ENCODE measurements at places on chromosomes 2 and 18.

DNA sequence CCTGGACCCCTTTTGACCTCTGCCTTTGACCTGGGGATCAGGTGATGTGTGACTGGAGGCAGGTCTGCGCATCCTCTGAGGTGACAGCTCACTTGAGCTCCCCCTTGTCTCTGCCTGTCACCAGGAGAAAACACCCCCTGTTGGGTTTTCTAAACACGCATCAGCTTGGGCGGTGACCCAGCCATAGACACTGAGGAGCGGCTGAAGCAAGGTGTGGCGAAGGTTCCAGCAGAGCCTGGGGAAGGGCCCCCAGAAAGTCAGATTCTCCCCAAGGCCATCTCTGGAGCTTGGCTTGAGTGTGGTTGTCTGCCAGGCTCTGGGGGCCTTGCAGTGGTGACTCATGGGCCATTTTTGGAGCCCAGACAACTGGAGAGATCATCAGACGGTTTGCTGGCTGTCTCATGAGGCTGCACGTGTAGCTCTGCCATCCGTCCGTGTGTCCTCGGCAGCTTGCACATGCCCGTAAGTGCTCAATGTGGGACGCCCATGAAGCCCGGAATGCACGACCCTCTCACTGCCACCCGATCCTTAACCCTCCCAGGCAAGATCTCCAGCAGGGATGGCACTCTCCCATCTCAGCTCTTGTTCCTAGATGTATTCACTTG lies 29.4 kb downstream of the SIX3 start:
- DNase-seq: no peak

DNA sequence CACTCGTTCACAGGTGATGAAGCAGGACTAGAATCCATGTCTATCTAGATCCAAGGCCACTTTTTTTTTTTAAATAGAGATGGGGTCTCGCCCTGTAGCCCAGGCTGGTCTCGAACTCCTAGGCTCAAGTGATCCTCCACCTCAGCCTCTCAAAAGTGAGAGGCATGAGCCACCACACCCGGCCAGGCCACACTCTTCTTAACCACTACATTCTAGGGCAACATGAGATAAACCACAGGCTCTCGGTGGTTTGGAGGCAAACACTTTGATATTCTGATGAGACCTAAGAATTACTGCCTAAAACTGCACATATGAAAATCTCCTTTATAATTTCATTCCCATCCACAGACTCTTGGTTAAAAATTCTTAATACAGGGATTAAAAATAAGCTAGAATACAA lies 51.8 kb downstream of the USP34 start:
- no peak for DNase-seq

GRCh38 chr2:26852405-26853306 lies 4.7 kb downstream of the DPYSL5 start:
- no peak for DNase-seq

- no peak for DNase-seq
Observed at GRCh38 chr2:46410273-46411244, 68.8 kb upstream of the TMEM247 start.

- DNase-seq: no peak
Observed at GRCh38 chr18:36386150-36386920, 88.8 kb downstream of the FHOD3 start.

DNA sequence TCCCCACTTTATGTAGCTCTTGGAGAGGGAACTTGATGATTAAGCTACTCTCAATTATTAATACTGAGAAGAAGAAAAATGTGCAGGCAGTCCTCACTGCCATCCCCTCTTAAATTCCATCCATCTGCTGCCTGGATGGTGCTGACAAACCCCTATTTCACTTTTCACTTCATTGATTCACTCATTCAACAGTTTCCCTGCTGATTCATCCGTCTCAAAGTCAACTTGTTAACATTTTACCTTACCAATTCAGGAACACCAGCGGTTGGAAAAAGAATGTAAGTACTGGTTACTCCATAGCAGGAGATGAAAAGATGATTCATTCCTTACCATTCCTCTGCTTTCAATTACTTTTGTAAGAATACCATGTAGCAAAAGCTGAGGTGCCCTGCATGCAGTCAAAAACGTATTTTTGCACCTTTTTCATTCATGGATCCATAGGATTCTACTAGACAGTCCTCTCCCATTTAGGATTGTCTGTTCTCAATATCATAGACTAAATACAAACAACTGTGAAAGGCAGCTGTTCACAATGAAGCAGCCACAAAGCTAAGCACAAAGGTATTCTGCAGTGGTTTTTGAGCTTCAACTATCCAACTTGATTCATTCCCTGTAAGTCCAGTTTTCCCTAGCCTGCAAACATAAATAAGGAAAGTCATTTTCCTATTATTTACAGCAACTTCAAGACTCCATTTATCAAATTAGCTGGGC lies 262.0 kb downstream of the MREG start:
- no peak for DNase-seq

DNA sequence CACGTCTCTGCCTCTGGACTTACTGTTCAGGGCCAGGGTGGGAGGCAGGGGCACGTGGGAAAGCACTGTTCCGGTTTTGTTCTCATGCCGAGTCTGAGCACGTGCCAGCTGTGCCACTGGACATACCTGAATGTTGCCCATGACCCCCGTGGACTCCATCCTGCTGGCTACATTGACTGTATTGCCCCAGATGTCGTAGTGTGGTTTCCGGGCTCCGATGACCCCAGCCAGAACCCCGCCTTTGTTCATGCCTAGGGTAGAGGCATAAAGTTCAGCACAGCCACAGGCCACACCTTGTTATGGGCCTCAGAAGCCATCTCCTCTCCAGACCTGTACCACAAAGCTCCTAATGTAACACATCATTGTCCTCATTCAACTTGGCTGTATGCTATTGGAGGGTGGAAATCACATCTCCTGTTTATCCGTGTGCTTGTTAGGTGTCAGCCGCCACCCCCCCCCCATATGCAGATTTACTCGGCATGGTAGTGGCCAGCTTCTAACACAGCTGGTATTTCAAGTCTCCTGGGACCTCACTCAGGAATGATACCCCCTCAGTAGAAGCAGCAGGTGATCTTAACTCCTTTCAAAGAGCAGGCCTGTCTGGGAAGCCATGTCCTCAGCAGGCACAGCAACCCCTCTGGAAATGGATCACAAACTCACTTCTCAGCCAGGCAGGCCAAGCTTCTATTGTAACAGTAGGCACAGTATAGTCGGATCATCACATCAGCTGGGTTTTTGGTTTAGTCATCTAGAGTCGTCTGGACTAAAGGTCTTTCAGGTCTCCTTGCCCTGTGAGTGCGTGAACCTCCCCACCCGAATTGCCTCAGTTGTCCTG lies 27.6 kb downstream of the CENPO start:
- DNase-seq: no peak

GRCh38 chr2:51153236-51153635 lies 121.3 kb upstream of the NRXN1 start:
- DNase-seq: no peak

GRCh38 chr2:99803846-99804245 lies 314.0 kb upstream of the REV1 start:
- no peak for DNase-seq

GRCh38 chr2:30366199-30366691 lies 80.8 kb upstream of the LCLAT1 start:
- DNase-seq: no peak

DNA sequence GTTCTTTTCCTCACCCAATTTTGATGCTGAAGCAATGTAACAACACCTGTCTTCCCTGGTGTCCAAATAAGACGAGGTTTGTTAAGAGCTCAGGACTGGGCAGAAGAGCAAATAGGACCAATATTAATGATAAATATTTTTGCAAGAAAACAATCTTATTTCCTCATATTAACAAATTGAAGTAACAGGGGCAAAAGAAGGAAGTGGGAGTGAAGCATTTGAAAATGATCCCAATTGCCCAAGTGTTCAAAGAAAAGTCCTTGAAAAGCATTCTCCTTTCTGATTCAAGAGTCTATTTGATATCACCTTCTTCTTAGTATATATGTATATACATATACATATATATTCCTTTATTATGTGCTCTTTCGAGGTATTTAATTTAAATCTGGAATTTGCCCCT lies 418.8 kb downstream of the ARHGAP15 start:
- DNase-seq: no peak

GRCh38 chr18:26976206-26976605 lies 110.7 kb upstream of the AQP4 start:
- DNase-seq: no peak

GRCh38 chr2:59761966-59762365 lies 791.5 kb downstream of the BCL11A start:
- DNase-seq: no peak

- DNase-seq: no peak
Observed at GRCh38 chr2:237642038-237642734, 14.8 kb downstream of the LRRFIP1 start.

GRCh38 chr2:78992807-78993517 lies 32.5 kb upstream of the REG3G start:
- DNase-seq: peak; percentile 1

DNA sequence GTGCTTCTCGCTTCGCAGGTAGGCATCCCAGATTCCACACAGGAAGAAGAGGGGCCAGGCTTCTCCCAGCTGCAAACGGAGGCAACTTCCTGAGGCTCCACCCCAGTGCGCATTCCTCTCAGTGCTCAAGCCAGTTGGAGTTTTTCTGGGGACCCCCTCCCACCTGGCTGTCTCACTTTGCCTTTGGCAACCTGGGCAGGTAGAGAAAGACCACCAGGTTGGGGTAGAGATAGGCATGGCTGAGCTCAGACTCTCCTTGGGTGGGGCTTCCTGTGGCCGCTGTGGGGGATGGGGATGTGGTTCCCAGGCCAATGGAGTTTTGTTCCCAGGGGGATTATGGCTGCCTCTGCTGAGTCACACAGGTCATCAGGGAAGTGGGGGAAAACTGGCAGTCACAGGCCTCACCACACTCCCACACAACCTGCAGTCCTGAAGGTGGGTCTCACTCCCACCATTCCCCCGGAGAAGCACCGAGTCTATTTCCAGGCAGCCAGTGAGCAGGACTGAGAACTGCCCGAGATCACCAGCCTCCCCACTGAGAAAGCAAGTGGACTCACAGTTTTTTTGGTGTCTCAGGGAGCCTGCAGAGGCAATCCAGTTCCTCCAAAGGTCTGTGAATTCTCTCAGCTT lies 38.1 kb downstream of the SLC39A10 start:
- no peak for DNase-seq

DNA sequence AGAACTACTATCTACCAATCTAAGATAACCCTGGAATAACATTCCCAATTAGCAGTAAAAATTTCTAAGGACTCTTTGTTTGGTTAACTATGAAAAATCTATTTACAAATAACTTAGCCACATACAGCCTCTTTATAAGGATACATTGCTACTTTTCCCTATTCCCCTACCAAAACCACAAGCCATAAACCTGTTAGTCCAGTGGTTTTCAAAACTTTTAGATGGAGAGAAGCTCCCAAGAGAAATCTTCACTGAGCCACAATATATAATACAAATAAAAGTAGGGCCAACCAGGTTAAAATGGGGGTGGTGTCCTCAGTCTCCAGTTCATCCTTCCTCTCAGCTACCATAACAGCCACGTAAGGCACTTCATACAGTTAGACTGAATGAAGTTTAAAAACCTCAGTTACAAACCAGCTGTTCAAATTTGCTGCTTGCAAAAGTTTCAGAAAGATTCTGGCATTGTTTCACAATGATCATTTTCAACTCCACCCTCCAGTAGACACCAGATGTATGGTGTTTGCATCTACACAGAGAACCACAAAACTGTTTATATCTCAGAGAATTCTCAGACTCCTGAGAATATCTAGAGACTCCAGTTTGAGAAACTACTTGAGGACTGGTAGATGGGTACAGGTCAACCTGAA lies 26.0 kb downstream of the SOS1 start:
- DNase-seq: no peak

GRCh38 chr2:124258140-124258880 lies 233.2 kb downstream of the CNTNAP5 start:
- no peak for DNase-seq

GRCh38 chr2:109255654-109256053 lies 126.6 kb downstream of the SH3RF3 start:
- DNase-seq: no peak

- DNase-seq: no peak
Observed at GRCh38 chr2:105904938-105905337, 160.2 kb downstream of the NCK2 start.

DNA sequence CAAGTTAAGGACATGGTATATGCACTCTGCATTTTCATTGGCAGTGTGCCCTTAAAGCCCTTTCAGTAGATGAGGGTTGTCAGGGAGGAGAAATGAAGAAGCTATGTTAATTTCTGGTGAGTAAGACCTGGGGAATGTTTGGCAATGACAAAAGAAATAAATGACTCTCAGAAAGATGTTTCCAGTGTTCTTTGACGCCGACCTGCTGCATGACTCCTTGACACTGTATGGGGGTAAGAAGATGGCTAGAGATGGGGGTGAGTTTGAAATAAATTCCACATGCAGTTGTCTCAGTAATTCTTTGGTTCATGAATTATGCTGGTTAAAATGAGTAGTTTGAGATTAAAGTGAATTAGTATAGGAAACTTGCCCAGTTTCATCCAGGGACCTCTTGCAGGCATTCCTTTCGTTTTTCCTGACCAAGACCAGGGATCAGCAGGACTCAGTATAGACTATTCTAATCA lies 5.9 kb downstream of the CCDC121 start:
- no peak for DNase-seq

DNA sequence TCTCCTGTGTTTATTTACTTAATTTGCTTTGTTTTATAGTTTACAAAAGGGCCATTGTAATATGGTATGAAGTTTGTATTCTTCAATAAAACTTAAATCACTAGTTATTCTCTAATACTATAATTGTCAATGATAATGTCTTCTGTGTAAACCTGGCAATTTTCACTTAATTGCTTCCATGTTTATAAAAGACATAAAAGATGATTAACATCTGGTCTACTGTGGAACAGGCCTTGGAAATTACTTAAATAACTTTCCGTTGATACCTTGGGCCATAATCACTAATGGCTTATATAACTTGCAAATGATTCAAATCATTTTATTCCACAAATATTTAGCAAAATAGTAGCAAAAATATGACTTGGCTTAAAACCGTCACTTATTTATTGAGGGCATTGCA lies 743.8 kb downstream of the DSC3 start:
- DNase-seq: no peak

DNA sequence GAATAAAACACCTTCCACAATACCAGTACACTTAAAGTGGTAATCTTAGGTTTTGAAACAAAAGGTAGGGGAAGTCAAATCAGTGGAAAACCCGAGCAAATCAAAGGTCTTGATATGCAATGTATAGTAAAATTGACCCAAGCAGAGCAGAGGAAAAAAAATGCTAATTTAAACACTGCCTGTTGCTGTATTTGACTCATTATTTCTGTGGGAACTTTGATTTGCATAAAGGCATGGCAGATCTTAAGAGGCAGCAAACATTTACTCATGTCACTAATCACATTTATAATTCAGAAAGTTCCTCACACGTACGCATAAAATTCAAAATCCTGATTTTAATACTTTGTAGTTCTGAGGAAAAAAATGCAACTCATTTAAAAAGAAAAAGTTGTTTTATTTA lies 64.4 kb downstream of the IKZF2 start:
- DNase-seq: no peak

DNA sequence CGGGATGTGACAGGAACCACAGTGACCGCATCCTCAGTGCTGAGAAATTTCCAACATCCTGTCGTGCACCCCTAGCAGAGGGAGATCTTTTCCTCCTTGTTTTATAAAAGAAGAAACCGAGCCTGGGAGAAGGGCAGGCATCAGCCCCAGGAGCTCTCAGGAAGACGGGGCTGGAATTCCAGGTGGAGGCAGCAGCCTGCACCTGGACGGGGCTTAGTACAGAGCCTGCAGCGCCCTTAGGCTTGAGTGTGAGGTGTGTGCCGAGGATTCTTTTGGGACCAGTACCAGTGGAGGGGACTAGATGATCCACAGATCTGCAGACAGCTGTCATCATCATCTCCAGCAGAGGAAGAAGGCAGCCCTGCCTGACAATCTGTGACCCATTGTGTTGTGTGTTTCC lies 148.8 kb downstream of the GBX2 start:
- no peak for DNase-seq
